ENCODE measurements at places on chromosomes 5 and 9. TPM values are rescaled to one million over a fixed set of nuclear protein-coding genes. Genes with fewer than 3 reads are reported as not detected.

The ARSI gene
- total RNA-seq: 4.7 TPM

The CCDC171 gene
- 2.9 TPM for total RNA-seq

The ZNF300 gene
- 2.7 TPM for total RNA-seq

DNA sequence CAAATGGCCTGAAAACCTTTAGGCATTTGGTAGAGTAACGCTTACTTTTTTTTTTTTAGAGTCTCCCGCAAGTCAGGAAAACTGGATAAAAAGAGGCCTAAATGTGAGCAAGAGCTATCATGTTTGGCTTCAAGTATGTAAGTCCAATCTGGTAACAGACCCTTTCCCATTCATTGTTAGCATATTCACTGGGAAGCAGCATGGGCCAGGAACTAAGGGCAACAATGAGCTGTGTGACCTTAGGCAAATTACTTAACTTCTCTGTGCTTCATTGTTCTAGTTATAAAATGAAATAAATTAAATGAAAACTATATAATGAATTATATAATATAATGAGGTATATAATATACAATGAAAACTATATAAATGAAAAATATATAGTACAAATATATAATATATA is 114.3 kb upstream of the PCA3 start:
- H3K4me1 ChIP-seq: peaks cover 15% of the 10 kb centered on the region
- no peak for DNase-seq
- H3K27ac ChIP-seq: no peak overlapping the region
- H3K27me3 ChIP-seq: no peaks in the 10 kb centered on the region

DNA sequence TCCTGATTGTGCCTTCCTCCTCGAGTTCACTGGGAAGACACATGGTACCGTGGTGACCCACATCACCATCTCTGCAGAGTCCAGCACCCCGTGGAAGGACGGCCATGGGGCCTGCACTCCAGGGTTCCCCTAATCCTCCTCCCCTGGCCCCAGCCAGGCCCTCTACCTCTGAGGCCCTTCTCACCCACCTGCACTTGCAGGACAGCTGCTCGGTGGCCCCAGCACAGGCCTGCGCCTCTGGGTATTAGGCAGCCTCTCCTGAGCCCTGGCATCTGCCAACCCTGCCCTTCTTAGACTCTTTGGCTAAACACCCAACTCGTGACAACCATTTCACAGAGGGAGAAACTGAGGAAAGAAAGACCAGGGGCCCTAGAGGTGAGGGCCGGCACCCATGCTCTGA is 28.9 kb upstream of the CPLX2 start:
- H3K4me1 ChIP-seq: no peaks in the 10 kb centered on the region
- no peaks in the 10 kb centered on the region for H3K27me3 ChIP-seq
- no peaks in the 10 kb centered on the region for H3K36me3 ChIP-seq
- DNase-seq: no peak

DNA sequence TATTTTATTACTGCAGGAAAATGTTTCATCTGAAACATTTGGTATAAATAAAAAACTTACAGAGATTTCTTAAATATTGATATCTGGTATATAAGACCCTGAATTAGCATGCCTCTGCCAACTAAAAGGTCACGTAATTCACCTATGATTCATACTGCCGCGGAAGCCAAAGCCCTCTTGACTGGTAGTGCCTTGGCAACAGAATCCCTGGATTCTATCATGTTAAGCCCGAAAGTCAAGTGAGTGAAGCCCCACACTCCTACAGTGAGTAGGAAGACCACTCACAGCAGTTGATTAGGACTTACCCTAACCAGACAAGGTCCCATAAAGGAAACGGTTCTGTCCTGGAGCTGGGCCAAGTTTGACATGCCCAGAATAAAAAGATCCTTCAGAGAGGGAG is 175.6 kb upstream of the NREP start:
- no peak overlapping the region for H3K4me3 ChIP-seq
- no peaks in the 10 kb centered on the region for H3K4me1 ChIP-seq
- no peak overlapping the region for H3K27ac ChIP-seq

DNA sequence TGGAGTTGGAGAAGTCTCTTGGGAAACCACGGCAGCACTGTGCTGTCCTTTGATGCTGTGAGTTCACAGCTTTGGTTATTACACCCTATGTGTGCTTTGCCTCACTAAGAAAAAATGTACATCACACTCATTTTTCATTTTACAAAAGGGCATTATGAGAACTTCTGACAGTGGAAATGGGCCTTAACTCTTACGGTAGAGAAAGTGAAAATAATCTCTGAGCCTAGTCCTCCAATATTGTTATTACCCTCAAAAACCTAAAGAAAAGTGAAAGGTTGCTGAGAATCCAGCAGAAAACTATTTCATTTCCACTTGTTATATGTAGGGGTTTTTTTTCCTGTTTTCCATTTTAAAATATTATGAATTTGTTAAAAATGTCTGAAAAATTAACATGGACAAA is 8.2 kb upstream of the OR13D1 start:
- no peak for DNase-seq
- H3K27me3 ChIP-seq: no peaks in the 10 kb centered on the region
- H3K27ac ChIP-seq: no peak overlapping the region
- no peaks in the 10 kb centered on the region for H3K36me3 ChIP-seq
- no peak overlapping the region for H3K4me3 ChIP-seq

DNA sequence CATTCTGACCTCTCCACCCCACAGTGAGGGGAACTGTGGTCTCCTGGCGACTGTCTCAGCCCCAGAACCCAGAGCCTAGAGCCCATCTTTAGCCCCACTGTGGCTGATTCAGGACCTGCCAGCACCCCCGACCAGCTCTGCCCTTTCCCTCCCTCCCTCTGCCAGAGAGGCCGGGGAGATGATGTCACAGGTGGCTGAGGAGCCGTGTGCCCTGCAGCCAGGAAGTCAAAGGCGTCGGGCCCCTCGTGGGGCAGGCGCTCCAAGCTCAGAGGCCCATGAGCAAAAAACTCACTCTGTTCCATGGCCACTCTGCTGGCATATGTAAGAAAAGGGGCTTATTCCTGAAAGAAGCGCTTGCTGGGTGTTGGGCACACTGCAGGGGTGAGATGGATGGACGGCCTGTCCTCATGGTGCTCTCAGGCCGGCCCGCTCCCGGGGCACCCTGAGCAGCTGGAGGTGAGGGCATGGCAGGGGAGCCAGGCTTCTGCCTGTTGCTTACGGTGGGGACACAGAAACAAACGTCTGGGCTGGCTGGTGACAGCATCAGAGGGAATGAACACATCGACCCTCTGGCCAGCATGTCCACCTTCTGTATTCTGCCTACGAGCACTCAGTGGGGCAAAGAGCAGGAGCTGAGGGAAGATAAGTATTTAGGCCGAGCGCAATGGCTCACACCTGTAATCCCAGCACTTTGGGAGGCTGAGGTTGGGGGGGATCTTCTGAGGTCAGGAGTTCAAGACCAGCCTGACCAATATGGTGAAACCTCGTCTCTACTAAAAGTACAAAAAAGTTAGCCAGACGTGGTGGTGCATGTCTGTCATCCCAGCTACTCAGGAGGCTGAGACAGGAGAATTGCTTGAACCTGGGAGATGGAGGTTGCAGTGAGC is 41.1 kb downstream of the LAMC3 start:
- no peaks in the 10 kb centered on the region for H3K4me1 ChIP-seq
- no peak for DNase-seq
- H3K27ac ChIP-seq: no peak overlapping the region
- no peaks in the 10 kb centered on the region for H3K36me3 ChIP-seq

DNA sequence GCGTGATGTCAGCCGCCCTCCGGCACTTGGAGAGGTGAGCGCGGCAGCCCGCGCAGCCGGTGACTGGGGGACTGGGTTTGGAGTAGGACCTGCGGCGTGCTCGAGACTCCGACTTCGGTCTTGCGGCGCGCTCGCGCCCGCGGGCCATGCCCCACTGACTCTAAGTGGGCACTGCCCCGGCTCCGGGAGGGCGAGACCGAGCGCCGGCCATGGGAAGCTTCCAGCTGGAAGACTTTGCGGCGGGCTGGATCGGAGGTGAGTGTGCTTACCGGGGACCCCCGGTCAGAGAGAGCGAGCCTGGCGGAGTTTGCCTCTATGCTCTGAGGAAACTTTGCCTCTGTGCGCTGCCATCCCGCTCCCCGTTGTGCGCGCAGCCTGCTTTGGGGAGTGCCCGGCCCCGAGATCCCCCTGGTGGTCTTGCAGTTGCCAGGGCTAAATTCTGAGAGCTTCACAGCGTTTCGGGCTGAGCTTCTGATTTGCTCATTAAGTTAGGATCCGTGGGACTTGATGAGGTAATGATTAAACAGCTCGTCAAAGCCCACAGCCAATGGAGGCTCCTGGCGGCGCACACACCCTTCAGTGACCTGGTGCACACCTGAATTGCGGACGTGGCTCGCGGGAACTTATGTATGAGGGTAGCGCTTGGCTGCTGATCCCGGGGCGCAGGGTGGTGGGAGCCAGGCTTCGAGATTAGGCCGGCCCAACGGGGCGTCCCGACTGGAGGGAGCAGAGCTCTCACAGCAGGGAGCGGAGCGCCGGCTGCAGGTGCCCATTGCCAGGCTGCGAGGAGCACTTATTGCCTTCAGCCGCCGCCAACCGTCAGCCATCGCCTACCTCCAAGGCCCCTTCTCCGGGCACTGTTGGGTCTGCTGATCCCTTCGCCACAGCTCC is at the start of gene SLC25A48:
Gene SLC25A48, plus strand, starts transcription at position 25 of the 891 bp plus-strand sequence. Its CDS starts 185 bp downstream, at position 210.
- H3K27me3 ChIP-seq: no peaks in the 10 kb centered on the region
- H3K27ac ChIP-seq: no peak within 1 kb of the TSS
- H3K4me1 ChIP-seq: peaks cover 10% of the 10 kb centered on the region
- no peaks in the 10 kb centered on the region for H3K36me3 ChIP-seq
- peak within 1 kb of the TSS; percentile 27 for H3K4me3 ChIP-seq

DNA sequence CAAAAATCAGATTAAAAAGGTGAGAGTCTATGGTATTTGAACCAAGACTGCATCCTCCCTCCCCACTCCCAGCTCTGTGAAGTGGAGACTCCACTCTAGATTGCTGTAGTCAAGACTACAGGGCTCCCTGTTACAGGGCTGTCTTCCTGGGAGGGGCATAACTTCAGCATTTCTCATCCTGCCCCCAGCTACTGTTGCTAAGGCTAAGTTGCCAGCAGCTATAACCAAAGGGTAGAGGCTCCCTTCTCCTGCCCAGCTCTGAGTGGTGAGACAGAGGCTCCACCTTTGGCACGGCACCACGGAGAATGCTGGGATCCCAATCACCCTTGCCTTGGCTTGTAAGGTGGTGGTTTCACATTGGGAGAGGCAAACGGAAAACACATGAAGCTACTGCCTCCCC is 39.2 kb upstream of the GCNT4 start:
- no peak for DNase-seq
- H3K27ac ChIP-seq: no peak overlapping the region
- no peak overlapping the region for H3K4me3 ChIP-seq
- no peaks in the 10 kb centered on the region for H3K36me3 ChIP-seq
- no peaks in the 10 kb centered on the region for H3K4me1 ChIP-seq

GRCh38 chr5:102596113-102596512 is 97.3 kb upstream of the SLCO6A1 start:
- H3K36me3 ChIP-seq: no peaks in the 10 kb centered on the region
- H3K4me3 ChIP-seq: no peak overlapping the region
- no peak for DNase-seq
- H3K27me3 ChIP-seq: no peaks in the 10 kb centered on the region

DNA sequence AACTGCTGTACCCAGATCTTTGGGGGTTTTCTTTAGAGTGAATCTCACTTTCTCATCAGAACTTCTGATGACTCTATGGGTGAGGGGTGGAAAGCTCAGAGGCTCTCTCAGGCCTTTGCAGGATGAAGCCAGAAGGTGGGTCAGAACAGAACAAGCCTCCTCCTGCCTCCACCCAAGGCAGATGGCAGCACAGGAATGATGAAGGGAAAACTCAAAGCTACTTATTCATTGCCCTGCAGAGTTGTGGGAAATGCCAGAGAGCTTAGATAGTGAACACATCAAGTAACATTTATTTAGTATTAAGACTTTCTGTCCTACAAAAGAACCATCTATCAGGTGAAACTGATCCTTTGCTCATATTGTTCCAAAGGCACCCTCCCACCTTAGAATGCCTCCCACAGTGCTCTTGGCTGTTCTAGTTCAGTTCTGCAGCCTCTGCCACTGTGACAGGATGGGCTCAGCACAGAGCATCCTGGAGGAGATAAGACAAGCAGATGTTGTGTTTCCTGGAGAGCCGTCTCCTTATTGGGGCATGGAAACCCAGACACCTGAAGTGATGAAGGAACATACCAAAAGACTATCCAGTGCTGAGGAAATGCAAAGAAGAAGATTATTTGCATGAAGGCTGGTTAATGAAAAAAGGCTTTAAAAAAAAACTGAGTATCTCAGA is 146.6 kb downstream of the ADAMTS12 start:
- no peaks in the 10 kb centered on the region for H3K36me3 ChIP-seq
- H3K4me3 ChIP-seq: no peak overlapping the region
- no peaks in the 10 kb centered on the region for H3K27me3 ChIP-seq
- no peak for DNase-seq

DNA sequence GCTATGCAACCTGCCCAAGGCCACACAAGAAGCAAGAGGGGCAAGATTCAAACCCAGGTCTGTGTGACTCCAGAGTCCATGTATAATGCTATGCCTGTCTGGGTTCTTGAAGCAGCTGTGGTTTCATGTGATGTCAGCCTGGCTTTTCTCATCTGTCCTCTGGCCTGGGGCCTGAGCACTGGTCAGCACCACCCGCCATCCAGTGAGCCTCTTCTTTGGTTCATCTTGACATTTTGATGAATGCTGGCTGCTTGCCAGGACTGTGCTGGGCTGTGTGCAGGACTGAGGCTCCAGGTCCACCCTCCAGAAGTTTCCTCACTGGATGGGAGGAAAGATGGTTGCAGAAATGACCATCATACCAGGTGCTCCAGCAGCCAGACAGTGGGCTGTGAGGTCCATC is 61.5 kb downstream of the TSTD2 start:
- H3K4me3 ChIP-seq: no peak overlapping the region
- H3K27ac ChIP-seq: peak overlapping the region; percentile 88
- H3K4me1 ChIP-seq: peaks cover 18% of the 10 kb centered on the region
- H3K27me3 ChIP-seq: no peaks in the 10 kb centered on the region
- no peaks in the 10 kb centered on the region for H3K36me3 ChIP-seq
- DNase-seq: no peak

DNA sequence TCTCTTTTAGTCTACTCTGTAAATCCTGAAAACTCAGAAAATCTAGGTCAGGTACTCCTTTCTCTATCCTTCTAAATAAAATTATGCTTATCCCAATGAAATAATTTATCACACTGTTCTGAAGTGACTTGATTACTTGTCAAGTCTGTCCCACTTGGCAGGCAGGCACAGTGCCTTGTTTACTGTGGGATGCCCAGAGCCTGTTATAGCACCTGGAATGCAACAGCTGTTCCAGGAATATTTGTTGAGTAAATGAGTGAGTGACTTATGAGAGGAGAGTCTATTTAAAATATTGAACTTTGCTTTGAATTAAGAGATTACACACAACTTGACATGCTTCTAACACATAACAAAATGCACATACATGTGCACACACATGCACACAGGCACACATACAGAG is 130.0 kb downstream of the MPDZ start:
- H3K4me3 ChIP-seq: no peak overlapping the region
- no peaks in the 10 kb centered on the region for H3K27me3 ChIP-seq
- no peak for DNase-seq
- H3K36me3 ChIP-seq: no peaks in the 10 kb centered on the region

DNA sequence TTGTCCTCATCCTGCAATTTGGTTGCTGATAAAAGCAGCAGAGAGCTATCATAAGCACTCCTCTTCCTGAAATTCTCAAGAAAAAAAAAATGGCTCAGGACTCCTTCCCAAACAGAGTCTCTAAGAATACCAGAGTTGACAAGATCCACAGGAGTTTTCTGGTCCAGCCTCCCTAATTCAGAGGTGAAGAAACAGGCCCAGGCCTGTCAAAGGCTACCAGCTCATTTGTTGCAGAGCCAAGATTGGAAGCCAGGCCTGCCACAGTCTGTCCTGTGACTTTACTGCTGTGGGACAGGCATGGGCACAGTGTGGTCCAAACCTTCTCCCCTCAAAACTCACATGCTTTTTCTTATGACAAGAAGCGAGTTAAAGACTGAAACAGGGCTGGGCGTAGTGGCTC is 41.5 kb downstream of the NIPSNAP3B start:
- no peak for DNase-seq
- no peaks in the 10 kb centered on the region for H3K27me3 ChIP-seq
- H3K4me3 ChIP-seq: no peak overlapping the region
- H3K4me1 ChIP-seq: no peaks in the 10 kb centered on the region
- H3K36me3 ChIP-seq: no peaks in the 10 kb centered on the region
